ENCODE measurements at places on chromosomes 16 and 17.

- peak; percentile 78 for DNase-seq
Measured at GRCh38 chr17:7561028-7561575, 617 bp upstream of the SENP3 start.

DNA sequence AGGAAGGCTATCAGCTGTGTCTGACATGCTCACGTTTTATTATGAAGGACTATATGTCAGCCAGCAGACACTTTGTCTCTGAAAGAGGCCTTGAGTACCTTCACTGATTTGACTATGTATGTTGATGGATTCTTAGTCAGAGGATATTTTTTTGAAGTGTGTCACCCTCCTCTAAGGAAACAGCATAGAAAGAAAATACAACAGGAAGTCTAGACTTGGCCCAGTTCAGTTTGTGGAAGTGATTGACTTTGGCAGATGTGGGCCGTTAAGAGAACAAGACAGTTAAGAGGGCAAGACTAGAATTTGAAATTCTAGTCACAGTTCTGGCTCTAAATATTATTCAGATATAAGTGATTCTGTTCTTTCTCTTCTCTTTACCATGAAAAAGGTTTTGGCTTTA, 471.5 kb downstream of the CDH8 start:
- no peak for DNase-seq

DNA sequence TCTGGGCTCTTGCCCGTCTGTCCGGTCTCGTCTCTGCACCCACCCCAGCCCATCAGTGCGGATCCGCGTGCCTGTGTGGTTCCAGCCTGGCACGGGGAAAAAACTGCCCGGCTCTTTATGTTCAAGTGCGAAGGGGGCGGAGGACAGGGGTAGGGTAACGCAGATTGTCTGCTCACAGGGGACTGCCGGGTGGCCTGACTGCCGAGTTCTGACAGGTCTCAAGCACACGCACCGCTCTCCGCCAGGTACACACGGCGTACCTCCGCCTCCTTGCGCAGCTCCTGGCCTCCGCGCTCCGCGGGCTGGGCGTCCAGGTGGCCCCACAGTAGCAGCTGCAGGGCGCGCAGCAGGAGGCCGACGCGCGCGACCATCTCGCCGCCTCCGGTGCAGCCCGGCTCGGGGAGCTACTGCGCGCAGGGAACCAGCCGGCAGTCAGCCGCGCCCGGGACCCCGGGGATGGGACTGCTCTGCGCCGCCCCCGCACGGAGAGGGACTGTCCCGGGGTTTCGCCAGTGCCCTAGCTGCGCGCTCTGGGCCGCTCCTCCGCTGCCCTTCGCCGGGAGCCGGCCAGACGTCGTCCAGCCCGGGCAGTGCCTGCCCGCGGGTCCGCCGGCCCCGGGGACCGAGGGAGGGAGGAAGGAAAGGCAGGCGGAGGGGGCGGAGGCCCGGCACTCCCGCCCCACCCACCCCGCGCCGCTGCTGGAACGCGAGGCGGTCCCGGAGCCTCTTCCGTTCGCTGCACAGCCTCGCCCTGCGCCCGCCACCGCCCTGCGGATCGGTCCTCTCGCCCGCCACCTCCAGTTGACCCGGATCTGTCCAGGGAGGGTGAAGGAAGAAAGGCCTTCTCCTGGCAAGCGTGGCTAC, at the start of gene MMP28:
MMP28 (minus strand) TSS at position 635 of the 864 bp plus-strand sequence; CDS start at position 371, 264 bp downstream.
- DNase-seq = peak; percentile 42

GRCh38 chr16:72129976-72130656, 36.5 kb downstream of the DHX38 start:
- no peak for DNase-seq

GRCh38 chr17:72184805-72185204, 64.0 kb downstream of the SOX9 start:
- peak; percentile 5 for DNase-seq

GRCh38 chr17:30840771-30841170, 9.0 kb downstream of the ATAD5 start:
- no peak for DNase-seq

DNA sequence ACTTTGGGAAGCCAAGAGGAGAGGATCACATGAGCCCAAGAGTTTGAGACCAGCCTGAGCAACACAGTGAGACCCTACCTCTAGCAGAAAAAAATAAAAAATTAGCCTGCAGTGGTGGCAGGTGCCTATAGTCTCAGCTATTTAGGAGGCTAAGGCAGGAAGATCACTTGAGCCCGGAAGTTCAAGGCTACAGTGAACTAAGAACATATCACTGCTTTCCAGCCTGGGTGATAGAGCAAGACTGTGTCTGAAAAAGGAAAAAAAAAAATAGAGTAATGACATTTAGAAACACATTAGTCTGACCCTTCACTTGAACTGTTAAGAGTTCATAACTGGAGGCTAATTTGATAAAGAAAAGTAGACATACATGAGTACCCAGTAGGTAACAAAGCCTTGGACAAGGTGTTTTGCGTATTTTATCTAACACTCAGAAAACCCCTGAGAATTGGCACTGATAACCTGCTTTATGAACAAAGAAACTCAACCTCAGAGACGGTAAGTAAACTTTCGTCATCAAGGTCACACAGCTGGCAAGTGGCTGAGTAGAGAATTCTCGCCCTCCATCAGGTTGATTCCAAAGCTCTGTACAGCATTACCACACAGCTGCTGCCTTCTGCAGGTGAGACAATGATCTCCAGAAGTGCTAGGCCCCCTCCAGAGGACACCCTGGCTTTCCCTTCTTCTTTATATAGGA, 101.1 kb downstream of the SMG6 start:
- no peak for DNase-seq

DNA sequence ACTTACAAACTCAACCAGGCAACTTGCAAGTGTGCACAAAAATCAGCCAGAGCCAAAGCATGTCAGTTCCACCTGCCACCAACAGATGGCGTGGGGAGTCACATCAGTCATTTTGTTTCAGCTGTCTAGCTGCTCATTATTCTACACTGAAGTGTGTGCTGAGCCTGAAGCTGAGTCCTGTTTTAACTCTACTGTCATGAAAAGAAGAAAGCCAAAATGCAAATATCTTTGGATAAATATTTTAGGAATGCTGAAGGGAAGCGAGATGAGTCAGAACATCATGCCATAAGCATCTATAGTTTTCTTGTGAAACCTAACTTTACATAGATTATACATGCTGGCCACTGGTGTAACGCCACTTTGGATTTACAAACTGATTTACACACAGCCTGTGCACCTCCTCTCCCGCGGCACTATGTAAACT, 172.6 kb downstream of the CDK5R1 start:
- DNase-seq = peak; percentile 64

DNA sequence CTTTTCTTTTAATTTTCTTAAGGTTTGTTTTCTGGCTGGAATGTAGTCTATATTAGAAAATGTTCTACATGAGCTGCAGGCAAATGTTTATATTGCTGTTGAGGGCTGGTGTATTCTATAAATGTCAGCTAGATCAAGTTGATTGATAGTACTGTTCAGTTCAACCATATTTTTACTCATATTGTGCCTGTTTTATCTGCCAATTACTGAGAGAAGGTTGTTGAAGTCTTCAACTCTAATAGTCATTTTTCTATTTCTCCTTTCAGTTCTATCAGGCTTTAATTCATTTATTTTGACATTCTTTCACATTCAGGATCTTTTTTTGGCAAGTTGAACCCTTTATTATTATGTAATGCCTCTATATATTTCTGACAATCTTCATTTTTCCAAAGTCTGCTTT, 93.2 kb upstream of the HS3ST3A1 start:
- no peak for DNase-seq

- no peak for DNase-seq
Measured at GRCh38 chr17:55174133-55174532, 90.6 kb upstream of the HLF start.

GRCh38 chr17:65001409-65002045, 55.0 kb downstream of the GNA13 start:
- no peak for DNase-seq

- DNase-seq = no peak
Measured at GRCh38 chr16:50441486-50442157, 72.8 kb upstream of the BRD7 start.

DNA sequence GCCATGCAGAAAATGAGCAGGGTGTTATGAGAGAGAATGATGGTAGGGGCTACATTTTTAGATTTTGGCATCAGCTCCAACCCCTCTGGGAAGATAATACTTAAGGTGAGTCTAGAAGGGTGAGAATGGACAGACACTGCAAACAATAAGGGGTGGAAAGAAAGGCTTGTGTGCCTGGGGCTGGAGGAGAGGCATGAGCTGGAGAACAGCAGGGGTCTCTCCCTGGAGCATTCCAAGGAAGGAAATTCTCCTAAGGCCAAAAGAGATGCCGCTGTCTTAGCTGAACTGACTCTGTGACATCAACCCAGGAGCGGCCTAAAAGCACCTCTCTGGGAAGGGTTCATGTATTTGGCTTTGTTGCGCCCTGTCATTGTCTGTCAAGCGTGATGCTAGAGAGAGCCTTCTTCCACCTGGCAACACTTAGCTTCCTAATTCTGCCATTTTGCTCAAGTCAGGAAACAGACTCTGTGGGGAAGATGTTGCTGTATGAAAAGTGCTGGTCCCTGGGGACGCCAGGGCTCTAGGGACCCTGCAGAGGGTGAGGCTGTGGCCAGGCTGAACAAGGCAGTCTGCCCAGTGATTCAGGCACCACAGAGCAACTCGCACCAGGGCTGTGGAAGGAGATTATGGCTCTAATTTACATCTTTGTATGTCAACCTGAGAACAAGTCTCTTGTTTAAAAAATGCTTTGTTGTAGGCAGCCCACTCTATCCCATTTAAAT, 225.7 kb downstream of the CBLN1 start:
- DNase-seq = no peak

GRCh38 chr17:1645207-1646171, at the start of gene SCARF1:
SCARF1 (minus strand) TSS chr17:1645732; CDS start chr17:1645697, 35 bp downstream.
- no peak for DNase-seq

GRCh38 chr16:74583926-74584666, 22.8 kb downstream of the GLG1 start:
- DNase-seq = peak; percentile 32

GRCh38 chr16:89319886-89320781, 102.6 kb downstream of the ZNF778 start:
- DNase-seq = peak; percentile 87

DNA sequence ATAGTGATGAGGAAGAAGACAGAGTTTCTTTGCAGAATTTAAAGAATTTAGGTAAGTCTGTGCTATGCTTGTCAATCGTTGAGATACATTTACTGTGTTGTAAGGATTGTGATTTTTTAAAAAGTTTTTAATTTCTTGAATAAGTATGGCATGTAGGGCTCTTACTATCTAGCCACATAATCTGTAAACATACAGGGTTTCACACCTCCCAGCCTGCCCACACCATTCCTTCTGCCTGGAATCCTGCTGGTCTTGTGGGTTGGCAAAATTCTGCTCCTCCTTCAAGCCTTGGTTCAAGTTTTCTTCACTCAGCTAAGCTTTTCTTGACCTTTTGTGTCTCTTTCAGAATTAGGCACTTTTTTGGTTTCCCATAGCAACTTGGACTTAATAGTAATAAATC, 7.5 kb downstream of the ZNHIT3 start:
- DNase-seq = peak; percentile 64

- DNase-seq = no peak
Measured at GRCh38 chr16:79298894-79299799, 301.4 kb downstream of the MAF start.

DNA sequence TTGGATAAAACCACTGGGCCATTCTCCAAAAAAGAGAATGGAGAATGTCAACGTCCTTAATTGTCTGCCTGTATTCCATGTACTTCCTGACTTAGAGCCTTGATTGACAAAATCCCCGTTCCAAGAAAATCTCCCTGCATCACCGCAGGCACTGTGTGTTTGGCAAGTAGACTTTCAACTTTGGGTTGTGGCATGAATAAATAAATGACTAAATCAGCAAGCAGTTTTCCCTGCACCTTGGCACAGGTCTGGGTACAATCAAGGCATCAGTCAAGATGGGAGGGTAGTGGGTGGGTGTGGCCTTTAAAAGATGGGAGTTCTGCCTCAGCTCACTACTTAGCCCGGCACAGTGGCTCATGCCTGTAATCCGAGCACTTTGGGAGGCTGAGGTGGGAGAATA, 248.5 kb upstream of the RPL38 start:
- no peak for DNase-seq

GRCh38 chr16:59210955-59211541, 476.9 kb upstream of the GOT2 start:
- DNase-seq = peak; percentile 11

GRCh38 chr16:56647641-56648431, 3.9 kb upstream of the MT1B start:
- no peak for DNase-seq

DNA sequence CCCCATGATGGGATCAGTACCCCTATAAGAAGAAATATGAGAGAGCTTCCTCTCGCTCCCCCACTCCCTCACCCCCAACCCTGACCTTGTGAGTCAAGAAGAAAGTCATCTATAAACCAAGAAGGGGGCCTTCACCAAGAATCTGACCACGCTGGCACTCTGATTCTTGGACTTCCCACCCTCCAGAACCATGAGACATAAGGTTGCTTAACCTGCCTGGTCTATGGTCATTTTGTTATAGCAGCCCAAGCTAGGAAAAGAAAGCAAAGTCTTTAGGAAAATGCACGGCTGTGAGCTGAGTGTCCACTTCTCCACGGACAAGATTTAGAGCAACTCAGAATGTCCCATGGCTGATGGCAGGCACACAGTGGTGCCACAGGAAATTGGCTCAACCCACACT, 333.5 kb downstream of the SOX9 start:
- no peak for DNase-seq

DNA sequence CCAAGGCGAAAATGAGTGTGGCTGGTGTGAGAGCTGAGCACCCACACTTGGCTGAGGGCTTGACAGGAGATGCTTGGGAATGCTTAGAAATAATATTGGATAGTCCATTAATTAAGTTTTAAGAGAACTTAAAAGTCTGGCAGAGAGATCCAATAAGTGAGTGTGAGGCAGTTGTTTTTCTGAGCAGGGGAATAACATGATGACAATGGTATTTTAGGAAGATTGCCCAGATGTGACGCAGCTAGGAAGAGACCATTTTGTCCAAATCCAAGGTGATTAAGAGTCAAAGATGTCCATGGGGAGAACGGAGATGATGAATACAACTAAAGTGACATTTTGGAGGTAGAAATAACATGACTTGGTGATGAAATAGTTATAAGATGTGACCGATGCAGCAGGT, 102.8 kb upstream of the AXIN2 start:
- DNase-seq = peak; percentile 40

DNA sequence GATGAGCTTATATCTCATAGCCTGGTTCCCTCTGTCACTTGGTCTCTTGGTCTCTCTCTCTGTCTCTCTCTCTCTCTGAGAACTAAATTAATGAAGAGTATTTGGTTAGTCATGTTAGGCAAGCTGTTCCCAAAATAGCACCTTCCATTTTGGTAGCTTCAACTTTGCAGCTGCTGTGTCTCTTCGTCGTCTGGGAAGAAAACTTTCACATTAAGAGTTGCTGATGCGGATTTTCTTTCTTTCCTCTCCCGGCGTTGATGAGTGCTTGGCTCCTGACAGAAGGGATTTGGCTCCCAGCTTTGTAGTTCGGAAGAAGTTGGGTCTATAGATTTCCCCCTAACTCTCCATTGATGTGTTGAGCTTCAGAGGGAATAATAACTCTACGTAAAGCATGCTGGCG, at the start of gene RBFOX1:
RBFOX1 (plus strand) TSS at position 235 of the 400 bp plus-strand sequence.
- DNase-seq = no peak

DNA sequence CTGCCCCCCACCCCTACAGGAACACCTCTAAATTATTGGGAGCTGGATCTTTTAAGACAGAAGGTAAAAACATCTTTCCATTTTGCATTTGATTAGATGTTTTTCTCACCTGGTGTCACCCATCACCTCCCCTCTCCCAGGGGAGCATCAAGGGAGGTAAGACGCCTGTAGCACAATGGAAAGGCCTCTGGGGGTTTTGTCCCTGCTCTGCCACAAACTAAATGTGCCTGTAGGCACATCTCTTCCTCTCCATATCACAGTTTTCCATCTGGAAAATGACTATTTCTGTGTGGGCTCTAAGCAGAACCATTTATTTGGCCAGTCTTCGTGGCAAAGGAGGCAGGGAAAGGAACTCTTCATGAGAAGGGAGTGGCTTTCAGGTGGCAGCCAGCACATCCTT, 76.6 kb downstream of the GNAO1 start:
- DNase-seq = no peak
